ENCODE measurements at places on chromosomes 16 and 17. TPM values are rescaled to one million over a fixed set of nuclear protein-coding genes. Genes with fewer than 3 reads are reported as not detected.

DNA sequence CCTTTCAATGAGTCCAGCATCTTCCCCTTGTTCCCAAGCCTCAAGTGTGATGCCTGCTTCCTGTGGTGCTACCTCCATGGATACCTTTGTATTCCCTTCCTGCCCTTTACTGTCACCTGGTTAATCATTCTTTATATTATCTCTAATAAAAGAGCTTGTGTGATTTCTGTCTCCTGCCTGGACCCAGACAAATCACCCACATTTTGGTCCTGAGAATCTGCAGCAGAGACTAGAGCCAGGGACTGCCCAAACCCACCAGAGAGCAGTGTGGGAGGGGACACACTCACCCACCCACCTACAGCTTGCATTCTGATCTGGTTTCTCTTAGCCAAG, 30.2 kb downstream of the CDRT4 start:
- no peak for DNase-seq
- no peak overlapping the region for H3K27ac ChIP-seq
- H3K36me3 ChIP-seq: no peaks in the 10 kb centered on the region
- no peaks in the 10 kb centered on the region for H3K27me3 ChIP-seq

DNA sequence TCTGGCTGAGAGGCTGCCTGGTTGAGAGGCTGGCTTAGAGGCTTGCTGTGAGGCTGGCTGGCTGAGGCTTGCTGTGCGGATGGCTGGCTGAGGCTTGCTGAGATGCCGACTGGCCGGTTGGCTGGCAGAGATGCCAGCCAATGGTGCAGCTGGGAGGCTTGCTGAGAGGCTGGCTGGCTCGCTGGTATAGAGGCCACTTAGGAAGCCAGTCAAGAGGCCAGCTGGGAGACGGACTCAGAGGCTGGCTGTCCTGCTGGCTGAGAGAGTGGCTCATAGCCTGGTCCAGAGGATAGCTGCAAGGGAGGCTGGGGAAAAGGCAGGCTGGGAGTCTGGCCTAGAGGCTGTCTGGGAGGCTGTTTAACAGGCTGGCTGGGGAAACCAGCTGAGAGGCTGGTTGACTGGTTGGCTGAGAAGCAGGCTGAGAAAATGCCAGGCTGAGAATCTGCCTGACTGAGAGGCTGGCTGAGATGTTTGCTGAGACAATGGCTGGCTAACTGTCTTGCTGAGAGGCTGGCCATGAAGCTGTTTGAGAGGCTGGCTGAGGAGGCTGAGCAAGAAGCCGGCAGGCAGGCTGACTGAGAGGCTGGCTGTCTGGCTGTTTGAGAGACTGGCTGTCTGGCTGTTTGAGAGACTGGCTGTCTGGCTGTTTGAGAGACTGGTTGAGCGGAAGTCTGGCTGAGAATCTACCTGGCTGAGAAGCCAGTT, 37.5 kb upstream of the ACSM2B start:
- H3K27ac ChIP-seq: no peak overlapping the region
- no peak for DNase-seq
- peaks cover 6% of the 10 kb centered on the region for H3K36me3 ChIP-seq
- no peak overlapping the region for H3K4me3 ChIP-seq
- H3K4me1 ChIP-seq: no peaks in the 10 kb centered on the region

The TBX6 gene
- total RNA-seq: 3.6 TPM

The NGFR gene
- 0.66 TPM for total RNA-seq

DNA sequence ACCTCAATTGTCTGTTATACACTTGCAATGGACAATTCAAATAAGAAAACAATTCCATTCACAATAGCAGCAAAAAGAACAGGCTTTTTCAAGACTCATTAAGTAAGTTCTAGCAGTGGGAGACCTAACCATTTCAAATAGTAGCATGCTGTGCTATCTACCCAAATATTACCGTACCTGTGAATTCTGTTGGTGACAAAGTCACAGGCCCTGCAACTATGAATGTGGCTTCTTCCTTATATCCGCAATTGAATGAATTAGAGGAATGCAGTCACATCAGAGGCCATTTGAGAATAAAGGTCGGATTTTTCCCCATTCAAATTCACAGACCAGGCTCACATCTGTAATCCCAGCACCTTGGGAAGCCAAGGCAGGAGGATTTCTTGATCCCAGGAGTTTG, 800 bp upstream of the NME4 start:
- DNase-seq: no peak
- H3K27ac ChIP-seq: peak overlapping the region; percentile 74
- H3K27me3 ChIP-seq: no peaks in the 10 kb centered on the region
- H3K4me1 ChIP-seq: peaks cover 9% of the 10 kb centered on the region
- peak overlapping the region; percentile 63 for H3K4me3 ChIP-seq

GRCh38 chr17:69059458-69060175, 1.1 kb downstream of the ABCA9 start:
- DNase-seq: no peak
- H3K27me3 ChIP-seq: no peaks in the 10 kb centered on the region
- no peak overlapping the region for H3K4me3 ChIP-seq

- H3K4me3 ChIP-seq: no peak overlapping the region
- H3K4me1 ChIP-seq: peaks cover 29% of the 10 kb centered on the region
- DNase-seq: peak; percentile 70
- no peaks in the 10 kb centered on the region for H3K27me3 ChIP-seq
- peaks cover 3% of the 10 kb centered on the region for H3K36me3 ChIP-seq
Measured at GRCh38 chr16:81401035-81401950, 43.3 kb upstream of the CMIP start.

The KRTAP9-8 gene
- not detected for total RNA-seq

- H3K36me3 ChIP-seq: no peaks in the 10 kb centered on the region
- no peak overlapping the region for H3K27ac ChIP-seq
- no peak for DNase-seq
- peaks cover 15% of the 10 kb centered on the region for H3K27me3 ChIP-seq
- no peak overlapping the region for H3K4me3 ChIP-seq
Measured at GRCh38 chr17:79907217-79907715, 68.0 kb upstream of the CBX4 start.

DNA sequence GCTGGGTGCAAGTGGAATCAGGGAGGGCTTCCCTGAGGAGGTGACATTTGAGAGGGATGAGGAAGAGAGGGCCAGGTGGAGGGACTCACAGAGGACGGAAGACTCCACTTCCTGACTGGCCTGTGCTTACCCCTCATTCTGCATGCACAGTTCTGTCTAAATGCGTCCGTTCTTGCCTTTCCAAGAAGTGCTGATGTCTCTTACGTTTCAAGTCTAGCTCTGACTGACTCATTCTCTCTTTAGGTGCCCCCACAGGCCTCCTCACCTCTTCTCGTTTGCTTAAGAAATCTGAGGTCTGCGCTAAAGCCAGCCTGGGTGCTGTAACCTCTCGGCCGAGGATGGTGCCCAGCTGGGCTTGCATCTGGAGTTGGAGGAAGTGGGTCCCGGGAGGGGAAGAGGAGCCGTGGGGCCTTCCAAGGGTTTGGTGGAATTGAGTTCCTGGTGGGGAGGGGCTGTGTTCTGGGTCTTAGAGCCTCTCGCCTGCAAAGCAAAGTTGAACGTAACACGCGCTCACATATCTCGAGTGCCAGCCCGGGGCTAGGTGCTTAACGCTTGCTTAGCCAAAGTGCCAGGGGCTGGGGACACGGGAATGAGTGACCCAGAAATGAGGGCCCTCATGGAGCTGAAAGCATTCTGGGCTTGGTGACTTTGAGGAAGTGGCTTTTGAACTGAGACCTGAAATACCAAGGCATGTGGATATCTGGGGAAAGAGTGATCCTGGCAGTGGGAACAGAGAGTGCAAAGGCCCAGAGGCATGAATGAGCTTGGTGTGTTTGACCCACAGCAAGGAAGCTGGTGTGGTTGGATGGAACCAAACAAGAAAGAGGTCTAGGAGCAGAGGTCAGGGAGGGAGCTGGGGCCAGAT, 4.8 kb downstream of the IL4R start:
- DNase-seq: peak; percentile 46
- no peaks in the 10 kb centered on the region for H3K27me3 ChIP-seq
- peak overlapping the region; percentile 52 for H3K27ac ChIP-seq
- peaks cover 70% of the 10 kb centered on the region for H3K36me3 ChIP-seq
- H3K4me1 ChIP-seq: peaks cover 84% of the 10 kb centered on the region
- peak overlapping the region; percentile 63 for H3K4me3 ChIP-seq

DNA sequence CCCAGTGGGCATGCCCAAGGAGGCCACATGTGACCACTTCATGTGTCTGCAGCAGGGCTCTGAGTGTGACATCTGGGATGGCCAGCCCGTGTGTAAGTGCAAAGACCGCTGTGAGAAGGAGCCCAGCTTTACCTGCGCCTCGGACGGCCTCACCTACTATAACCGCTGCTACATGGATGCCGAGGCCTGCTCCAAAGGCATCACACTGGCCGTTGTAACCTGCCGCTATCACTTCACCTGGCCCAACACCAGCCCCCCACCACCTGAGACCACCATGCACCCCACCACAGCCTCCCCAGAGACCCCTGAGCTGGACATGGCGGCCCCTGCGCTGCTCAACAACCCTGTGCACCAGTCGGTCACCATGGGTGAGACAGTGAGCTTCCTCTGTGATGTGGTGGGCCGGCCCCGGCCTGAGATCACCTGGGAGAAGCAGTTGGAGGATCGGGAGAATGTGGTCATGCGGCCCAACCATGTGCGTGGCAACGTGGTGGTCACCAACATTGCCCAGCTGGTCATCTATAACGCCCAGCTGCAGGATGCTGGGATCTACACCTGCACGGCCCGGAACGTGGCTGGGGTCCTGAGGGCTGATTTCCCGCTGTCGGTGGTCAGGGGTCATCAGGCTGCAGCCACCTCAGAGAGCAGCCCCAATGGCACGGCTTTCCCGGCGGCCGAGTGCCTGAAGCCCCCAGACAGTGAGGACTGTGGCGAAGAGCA, 4.4 kb downstream of the WFIKKN2 start:
- H3K27ac ChIP-seq: no peak overlapping the region
- DNase-seq: no peak
- no peaks in the 10 kb centered on the region for H3K4me1 ChIP-seq

GRCh38 chr17:17824783-17825614, 11.8 kb downstream of the SREBF1 start:
- H3K36me3 ChIP-seq: peaks cover 66% of the 10 kb centered on the region
- no peaks in the 10 kb centered on the region for H3K27me3 ChIP-seq
- no peak overlapping the region for H3K4me3 ChIP-seq
- DNase-seq: no peak
- H3K4me1 ChIP-seq: peaks cover 52% of the 10 kb centered on the region

DNA sequence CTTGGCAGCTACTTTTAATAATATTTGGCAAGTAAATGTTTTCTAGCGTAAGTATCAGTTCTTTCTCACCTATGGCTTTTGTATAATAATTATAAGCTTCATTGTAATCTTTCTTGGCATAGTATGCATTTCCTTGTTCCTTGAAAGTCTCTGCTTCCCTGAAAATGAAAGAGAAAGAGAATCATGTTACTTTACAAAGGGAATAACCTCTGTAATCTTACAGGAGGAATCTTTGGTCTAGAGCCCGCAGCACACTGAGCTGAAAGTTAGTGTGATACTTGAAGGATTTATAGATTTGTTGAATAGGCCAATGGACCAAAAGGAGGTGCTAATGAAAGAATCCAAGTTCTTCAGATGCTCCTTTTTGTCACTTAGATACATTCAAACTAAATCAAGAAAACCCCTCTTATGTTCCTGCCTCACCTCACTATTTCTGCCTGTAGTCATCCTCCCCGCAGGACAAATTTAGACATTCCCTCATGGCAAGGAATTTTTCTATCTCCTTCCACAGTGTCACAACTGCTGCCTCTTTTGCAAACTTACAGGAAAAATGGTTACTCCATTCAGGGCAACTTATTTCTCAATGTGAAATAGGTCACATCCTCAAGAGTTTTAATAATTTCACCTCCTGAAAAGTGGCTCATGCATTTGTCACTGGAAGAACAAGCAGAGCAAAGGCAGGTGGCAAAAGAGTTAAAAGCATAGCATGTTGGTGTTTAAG, 16.7 kb downstream of the DNAJC7 start:
- peaks cover 55% of the 10 kb centered on the region for H3K4me1 ChIP-seq
- peaks cover 69% of the 10 kb centered on the region for H3K36me3 ChIP-seq
- DNase-seq: no peak
- H3K4me3 ChIP-seq: peak overlapping the region; percentile 1
- H3K27ac ChIP-seq: peak overlapping the region; percentile 29

The CHTF18 gene
- 154 TPM for total RNA-seq

DNA sequence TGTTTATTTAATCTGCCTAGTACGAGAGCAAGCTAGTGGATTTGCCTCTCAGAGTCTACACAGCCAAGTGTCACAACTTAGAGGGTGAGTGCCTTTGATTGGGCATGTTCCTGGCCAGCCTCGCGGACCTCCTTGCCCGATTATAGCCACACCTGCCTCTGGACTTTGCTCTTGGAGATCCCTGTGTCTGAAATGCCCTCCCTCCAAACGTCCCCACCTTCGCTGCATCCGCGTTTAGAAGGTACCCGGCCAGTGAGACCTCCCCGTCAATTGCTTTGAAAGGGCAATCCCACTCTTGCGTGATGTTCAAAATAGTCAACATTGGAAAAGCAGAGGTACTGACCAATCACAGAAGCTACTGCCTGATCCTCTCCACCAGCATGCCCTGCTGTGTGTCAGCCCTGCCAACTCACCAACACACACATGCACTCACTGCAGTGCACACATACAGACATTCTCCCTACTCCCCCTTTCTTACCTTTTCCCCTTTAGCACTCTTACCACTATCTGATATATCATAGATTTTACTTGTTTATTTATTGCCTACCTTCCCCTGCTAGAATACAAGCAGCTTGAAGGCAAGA, 6.5 kb upstream of the SDK2 start:
- no peak overlapping the region for H3K27ac ChIP-seq
- H3K4me1 ChIP-seq: no peaks in the 10 kb centered on the region
- H3K27me3 ChIP-seq: peaks cover 89% of the 10 kb centered on the region
- DNase-seq: no peak
- H3K36me3 ChIP-seq: no peaks in the 10 kb centered on the region

The CNGB1 gene
- total RNA-seq: 0.19 TPM

GRCh38 chr16:17222871-17223401, 247.8 kb downstream of the XYLT1 start:
- H3K27me3 ChIP-seq: no peaks in the 10 kb centered on the region
- no peaks in the 10 kb centered on the region for H3K36me3 ChIP-seq
- no peak for DNase-seq
- no peak overlapping the region for H3K4me3 ChIP-seq
- H3K27ac ChIP-seq: no peak overlapping the region
- H3K4me1 ChIP-seq: peaks cover 26% of the 10 kb centered on the region

The HP gene
- total RNA-seq: not detected

DNA sequence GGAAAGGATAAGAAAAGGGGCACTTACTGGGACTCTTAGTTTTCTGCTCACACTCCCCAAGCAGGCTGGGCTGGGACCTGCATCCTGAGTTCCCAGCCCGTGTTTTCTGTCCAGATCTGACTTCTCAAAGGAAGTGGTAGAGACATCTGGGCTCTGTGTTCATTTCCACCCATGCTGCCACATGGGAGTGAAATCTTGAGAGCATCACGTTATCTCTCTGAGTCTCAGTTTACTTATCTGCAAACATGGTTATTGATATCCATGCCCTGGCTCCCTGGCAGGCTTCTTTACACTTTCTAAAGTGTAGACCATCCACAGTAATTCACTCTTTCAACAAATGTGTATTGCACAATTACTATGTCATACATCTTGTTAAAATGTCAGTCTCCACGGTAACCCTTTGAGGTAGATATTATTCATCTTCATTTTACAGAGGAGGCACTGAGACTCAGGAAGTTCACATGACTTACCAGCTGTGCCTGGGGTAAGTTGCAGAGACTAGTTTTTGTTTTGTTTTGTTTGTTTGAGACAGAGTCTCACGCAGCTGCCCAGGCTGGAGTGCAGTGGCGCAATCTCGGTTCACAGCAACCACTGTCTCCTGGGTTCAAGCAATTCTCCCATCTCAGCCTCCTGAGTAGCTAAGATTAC, 3.4 kb downstream of the ZNF688 start:
- H3K36me3 ChIP-seq: peaks cover 24% of the 10 kb centered on the region
- H3K27me3 ChIP-seq: peaks cover 11% of the 10 kb centered on the region
- peaks cover 27% of the 10 kb centered on the region for H3K4me1 ChIP-seq
- H3K27ac ChIP-seq: no peak overlapping the region
- DNase-seq: no peak

The PPP1R27 gene
- not detected for total RNA-seq

The TRIM65 gene
- 18.9 TPM for total RNA-seq
